ENCODE measurements at places on chromosomes 7 and 10.
A peak's percentile ranks its signal among the peaks of the same experiment; 100 is the strongest.

- peak; percentile 27 for DNase-seq
Observed at GRCh38 chr7:38870147-38870546, 38.8 kb downstream of the VPS41 start.

- DNase-seq: no peak
Observed at GRCh38 chr10:116178086-116178605, 94.9 kb downstream of the GFRA1 start.

DNA sequence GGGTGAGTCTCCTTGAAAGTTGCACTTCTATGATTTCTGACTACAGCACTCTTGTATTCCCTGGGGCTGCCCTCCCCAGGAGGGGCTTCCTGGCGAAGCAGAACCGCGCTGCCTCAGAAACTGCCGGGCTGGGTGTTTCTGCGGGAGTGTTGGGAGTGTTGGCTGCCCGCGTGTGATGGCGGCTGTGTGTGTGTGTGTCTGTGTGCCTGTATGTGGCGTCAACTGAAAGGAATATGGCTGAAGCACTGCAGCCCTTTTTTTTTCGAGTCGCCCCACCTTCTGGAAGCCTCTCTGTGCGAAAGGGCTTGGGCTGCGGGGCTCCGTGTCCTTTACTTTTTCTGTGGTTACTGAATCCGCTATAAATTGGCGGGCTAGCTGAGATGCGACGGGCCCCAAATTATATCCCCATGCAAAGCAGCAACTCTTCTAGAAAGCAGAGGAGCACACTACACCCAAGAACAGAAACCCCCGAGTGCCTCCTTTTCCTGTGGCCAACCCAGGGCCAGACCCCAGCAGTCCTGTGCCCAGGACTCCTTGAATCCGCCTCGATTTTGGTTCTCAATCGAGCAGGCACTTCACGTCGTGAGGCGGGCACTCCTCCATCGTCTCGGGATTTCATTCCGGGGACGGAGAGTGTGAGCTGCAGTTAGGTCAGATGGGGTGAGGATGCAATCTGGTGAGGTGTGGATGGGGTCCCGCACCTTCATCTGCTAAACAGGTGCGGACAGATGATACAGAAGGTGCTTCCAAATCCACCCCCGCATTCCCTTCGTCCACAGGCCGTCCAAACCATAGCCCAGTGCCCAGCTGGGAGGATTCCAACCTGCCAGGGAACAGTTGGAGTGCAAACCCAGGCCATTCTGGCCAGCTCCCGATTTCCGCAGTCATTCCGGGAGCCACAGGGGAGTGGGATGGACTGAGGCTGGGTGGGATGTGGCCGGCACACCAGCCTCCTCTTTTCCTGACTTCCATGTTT lies 22.5 kb upstream of the ZNF273 start:
- DNase-seq: no peak

DNA sequence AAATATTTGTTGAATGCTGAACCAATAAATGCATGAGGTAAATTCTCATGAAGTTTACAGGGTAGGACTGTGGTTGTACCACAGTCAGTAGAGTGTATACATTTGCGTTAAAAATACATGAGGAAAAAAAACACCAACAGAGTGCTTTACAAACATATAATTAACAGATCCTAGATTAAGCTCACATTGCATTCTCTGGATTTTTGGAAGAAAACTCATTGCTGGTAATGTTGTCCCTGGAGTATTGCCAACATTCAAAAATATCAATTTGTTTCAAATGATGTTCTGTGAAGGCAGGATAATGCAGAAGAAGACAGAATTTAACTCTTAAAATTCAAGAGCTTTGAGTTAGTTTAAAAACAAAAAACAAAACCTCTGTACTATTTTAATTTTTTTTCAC lies 95.5 kb downstream of the MBL2 start:
- DNase-seq: peak; percentile 51

GRCh38 chr10:89670926-89671325 lies 25.9 kb upstream of the PANK1 start:
- peak; percentile 19 for DNase-seq

- DNase-seq: no peak
Observed at GRCh38 chr10:125698481-125698998, 15.6 kb upstream of the TEX36 start.

DNA sequence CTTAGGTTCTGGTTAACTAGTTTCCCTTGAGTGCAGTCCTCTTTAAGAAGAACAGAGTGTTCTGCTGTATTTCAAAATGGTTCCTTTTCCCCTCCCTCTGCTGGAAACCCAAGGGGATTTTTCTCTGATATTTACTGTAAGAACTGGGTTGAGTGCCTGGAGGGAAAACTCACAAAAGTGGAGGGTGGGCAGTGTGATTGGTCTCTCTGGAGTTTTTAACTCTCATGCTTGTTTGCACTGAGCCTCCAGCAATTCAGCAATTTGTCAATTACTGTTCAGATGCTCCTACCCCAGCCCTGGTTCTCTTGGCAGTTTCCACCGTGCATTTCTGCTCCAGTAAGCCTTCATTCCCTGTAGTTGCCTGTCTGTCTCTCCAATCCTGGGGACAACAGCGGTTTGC lies 273.4 kb upstream of the SORCS1 start:
- no peak for DNase-seq

DNA sequence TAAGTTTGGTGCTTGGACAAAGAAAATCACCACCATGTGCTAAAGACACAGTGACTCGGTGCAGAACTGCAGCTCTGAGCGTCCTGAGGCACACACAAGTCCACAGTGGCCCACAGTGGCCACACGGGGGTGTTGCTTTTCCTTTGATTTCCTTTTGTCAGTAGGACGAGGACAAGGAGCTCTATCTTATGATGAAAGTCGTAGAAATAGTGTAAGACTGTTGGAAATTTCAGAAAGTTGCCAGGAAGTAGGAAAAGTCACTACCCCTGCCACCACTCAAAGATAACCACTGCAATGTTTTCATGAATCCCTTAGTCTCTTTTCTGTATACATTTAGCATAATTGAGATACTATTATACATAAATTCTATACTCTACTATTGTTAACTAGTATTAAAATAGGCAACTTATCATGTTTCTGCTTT lies 146.0 kb downstream of the TNS3 start:
- DNase-seq: peak; percentile 91

- peak; percentile 50 for DNase-seq
Observed at GRCh38 chr7:73717025-73717807, 2.3 kb downstream of the STX1A start.

- DNase-seq: no peak
Observed at GRCh38 chr10:93501650-93502049, 5.2 kb downstream of the CEP55 start.

DNA sequence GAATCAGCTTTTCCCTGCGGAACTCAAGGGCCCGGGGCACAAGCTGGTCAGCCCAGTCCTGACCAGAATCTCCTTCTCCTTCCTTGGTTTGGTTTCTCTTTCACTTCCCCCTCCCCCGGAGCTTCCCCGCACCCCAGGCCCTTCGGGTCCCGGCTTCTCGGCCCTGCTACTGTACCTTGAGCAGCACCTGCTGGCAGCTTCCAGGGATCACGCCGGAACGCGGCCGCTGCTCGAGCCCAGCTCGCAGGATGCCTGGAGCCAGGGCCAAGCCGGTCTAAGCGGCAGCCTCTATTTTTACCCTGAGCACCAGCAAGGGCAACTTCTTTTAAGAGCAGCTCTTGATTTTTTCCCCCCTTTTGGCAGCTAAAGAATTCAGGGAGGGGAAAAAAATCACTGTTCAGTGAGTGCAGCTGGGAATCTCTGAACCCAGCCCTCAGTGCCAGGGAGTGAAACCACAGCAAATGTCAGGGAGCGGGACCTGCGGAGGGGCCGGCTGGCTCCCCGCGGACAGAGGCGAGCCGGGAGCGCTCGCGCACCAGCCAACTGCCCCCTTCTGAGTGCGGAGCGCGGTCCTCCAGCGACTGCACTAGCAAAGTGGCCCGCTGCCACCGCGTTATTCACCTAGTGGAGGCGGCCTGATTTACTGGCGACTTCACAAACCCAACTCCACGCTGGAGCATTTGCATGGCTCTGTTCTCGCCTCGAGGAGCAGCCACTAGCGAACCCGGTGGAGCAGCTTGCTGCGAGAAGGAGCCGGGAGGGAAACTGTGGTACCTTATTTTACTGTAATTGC lies 2.4 kb upstream of the INHBA start:
- peak; percentile 92 for DNase-seq

DNA sequence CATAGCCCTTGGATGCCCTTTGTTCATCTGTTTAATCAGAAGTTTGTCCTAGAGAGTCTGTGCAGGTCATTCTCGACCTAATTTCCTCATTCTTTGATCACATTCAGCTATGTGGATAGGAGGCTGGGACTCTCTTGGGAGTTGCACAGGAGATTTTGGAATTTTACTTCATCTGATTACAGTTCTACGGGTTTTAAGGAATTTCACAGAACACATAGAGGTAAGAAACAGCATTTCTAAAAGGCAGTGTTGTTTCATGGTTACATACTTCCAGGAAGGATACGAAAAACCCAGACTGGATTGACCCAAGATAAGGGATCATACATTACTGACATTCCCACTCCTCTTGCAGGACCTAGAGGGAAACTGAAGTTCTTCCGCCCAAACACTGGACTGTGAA lies 45.9 kb downstream of the GATA3 start:
- no peak for DNase-seq

DNA sequence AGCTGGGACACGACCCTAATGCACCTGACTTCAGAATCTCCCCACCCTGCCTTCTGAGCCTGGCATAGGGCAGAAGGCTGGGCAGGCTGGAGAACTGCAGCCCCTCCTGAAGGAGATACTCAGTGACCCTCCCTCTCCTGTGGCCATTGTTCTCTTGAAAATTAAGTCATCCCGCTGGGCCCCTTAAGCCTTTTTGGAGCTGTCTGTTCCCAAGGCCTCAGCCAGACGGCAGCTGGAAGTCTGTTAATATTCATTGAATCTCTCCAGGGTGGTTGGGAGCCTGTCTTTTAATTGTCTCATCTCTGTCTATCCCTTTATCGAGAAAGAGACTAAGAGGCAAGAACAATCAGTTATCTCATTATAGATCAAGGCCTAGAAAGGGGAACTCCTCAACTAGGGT lies 118.1 kb upstream of the PCBD1 start:
- DNase-seq: no peak

- DNase-seq: peak; percentile 34
Observed at GRCh38 chr10:576130-576465, 113.4 kb downstream of the DIP2C start.

DNA sequence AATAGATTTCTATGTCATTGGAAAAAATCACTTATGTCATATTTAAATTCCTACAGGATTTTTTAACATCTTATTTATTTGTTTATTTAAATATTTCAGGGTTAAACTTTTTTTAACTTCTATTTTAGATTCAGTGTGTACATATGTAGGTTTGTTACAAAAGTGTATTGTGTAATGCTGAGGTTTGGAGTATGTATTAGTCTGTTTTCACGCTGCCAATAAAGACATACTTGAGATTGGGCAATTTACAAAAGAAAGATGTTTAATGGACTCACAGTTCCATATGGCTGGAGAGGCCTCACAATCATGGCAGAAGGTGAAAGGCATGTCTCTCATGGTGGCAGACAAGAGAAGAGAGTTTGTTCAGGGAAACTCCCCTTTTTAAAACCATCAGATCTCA lies 65.4 kb downstream of the MGAM2 start:
- DNase-seq: no peak

DNA sequence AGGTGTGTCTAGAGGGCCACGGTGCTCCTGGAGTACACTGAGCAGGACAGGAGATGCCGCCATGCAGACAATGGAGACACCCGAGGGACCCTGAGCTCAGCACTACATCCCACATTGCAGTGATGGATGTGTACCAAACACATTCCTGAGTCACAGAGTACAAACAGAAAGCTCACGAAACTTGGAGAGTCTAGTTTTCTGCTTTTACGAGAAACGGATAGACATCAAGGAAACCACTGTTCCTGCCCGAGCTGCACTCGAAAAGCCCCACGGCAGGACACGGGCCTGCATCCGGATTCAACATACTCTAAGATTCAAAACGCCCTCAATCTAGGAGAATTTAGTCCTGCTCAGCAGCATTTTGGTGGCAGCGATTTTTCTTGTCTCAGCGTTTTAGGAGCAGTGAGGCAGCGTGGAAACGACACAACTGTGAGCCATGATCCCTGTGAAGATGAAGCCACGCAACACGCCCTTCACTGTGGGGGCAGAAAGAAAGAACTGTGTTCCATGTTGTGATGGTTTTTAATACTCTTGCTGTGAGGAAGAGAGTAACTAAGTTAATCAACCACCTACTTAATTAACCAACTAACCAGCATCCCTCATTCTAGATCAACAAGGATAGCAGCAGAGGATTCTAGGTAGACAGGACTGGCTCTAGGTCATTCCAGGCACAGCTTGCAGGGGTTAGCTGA lies 3.2 kb downstream of the TNS3 start:
- peak; percentile 86 for DNase-seq

GRCh38 chr7:104906032-104906431 lies 108.0 kb upstream of the KMT2E start:
- no peak for DNase-seq

- no peak for DNase-seq
Observed at GRCh38 chr10:122492006-122492405, 30.7 kb downstream of the HTRA1 start.

DNA sequence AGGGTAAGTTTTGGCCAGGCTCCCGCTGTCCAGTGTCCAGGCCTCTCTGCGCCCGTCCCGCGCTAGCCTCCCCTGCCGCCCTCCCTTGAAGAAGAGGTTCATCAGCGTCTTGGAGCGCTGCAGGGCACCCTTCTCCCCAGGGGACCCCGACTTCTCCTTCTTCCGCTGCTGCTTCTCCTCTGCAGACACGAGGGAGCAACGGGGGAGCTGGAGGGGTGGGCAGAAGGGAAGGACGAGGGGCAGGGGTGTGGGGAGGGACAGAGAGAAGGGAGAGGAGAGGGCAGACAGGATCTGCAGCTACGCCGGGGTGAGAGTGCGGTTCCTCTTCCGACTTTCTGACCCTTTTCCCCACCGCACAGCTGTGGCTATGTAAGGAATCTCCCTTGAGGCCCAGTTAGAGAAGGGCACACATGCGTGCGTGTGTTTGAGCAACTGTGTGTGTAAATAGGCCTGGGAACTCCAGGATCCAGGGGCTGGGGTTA lies 12.8 kb downstream of the PDZD7 start:
- no peak for DNase-seq

- DNase-seq: no peak
Observed at GRCh38 chr7:78434281-78434680, 635.7 kb downstream of the PHTF2 start.

- no peak for DNase-seq
Observed at GRCh38 chr7:93414574-93414973, 159.9 kb downstream of the CALCR start.

DNA sequence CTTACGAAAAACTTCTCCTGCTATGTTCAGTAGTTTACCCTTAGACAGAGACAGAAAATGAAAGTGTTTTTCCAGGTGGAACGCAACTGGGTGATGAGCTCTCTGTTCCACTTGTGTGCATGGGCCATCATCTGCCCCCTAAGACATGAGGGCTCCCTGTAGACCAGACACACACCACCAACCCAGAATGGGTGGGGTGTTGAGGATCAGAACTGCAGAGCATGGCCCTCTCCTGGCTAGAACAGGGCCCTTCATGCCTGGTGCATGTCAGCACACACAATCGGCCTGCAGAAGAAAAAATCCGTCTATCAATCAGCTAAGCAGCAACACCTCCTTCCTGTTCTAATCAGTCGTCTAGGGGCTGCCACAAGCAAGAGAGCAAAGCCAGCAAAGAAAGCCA lies 186.2 kb upstream of the INHBA start:
- no peak for DNase-seq

- no peak for DNase-seq
Observed at GRCh38 chr10:124994573-124995473, 52.9 kb downstream of the ZRANB1 start.

- peak; percentile 14 for DNase-seq
Observed at GRCh38 chr10:15842556-15843169, 17.6 kb downstream of the MINDY3 start.
